ENCODE measurements at places on chromosomes 12 and 14. TPM values are rescaled to one million over a fixed set of nuclear protein-coding genes. Genes with fewer than 3 reads are reported as not detected.

DNA sequence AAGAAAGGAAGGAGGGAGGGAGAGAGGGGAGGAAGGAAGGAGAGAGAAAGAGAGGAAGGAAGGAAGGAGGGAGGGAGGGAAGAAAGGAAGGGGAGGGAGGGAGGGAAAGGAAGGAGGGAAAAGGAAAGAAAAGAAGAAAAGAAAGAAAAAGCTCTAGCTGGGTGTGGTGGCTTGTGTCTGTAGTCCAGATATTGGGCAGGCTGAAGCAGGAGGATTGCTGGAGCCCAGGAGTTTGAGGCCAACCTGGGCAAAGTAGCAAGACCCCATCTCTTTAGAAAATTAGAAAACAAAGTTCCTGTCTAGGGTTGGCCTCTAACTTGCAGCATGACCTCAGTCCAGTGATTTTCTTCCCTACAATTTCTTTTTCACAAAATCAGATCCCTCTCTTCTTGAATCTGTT is 208.2 kb upstream of the NUDT4 start:
- no peak for DNase-seq

- DNase-seq, result no peak
Measured at GRCh38 chr14:104432611-104433231, 146.8 kb upstream of the C14orf180 start.

GRCh38 chr14:23118506-23119362 is at the start of gene CEBPE:
CEBPE (minus strand) TSS chr14:23119255; CDS start chr14:23119091, 164 bp downstream.
- DNase-seq, result no peak

DNA sequence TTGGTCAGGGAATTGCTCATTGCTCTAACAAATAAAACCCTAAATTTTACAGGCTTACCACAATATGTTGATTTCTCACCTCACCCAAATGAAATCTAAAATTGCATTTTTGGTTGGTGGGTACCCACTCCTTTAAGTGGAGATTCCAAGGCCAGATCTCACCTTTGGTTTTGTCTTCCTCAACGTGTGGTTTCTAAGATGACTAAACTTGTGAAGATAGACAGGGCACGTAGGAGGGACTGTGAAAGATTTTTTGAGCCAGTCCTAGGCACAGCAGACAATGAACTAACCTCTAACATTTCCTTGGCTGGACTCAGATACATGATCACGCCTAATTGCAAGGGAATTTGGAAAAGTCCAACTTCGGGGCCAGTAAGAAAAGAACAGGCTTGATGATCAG is 1003.9 kb downstream of the FLRT2 start:
- DNase-seq, result no peak

GRCh38 chr14:104826861-104827176 is 25.9 kb downstream of the ZBTB42 start:
- no peak for DNase-seq

DNA sequence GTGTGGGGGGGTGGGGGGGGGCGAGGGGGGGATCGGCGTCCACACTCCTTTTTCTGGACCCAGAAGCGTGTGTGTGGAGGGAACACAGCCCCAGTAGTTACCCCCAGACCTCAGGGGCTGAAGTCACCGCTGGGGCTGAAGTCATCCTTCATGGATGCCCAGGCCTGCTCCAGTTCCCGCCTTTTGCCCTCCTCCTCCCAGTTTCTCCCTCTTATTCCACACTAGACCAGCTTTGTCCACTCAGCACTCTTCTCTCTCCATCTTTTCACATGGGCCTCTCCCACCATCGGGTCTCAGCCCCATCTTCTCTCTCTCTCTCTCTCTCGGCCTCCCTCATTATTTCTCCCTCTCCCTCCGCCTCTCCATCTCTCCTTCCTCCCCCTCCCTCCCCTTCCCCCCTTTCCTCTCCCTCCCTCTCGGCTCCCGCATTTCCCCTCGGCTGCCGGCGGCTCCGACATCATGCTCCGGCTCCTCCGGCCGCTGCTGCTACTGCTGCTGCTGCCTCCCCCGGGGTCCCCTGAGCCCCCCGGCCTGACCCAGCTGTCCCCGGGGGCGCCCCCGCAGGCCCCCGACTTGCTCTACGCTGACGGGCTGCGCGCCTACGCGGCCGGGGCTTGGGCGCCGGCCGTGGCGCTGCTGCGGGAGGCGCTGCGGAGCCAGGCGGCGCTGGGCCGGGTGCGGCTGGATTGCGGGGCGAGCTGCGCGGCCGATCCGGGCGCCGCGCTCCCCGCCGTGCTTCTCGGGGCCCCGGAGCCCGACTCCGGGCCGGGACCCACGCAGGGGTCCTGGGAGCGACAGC is at the start of gene P3H3:
TSS of gene P3H3 (plus strand) at position 426 of the 799 bp plus-strand sequence. CDS start at position 460, 34 bp downstream.
- DNase-seq, result peak; percentile 70

DNA sequence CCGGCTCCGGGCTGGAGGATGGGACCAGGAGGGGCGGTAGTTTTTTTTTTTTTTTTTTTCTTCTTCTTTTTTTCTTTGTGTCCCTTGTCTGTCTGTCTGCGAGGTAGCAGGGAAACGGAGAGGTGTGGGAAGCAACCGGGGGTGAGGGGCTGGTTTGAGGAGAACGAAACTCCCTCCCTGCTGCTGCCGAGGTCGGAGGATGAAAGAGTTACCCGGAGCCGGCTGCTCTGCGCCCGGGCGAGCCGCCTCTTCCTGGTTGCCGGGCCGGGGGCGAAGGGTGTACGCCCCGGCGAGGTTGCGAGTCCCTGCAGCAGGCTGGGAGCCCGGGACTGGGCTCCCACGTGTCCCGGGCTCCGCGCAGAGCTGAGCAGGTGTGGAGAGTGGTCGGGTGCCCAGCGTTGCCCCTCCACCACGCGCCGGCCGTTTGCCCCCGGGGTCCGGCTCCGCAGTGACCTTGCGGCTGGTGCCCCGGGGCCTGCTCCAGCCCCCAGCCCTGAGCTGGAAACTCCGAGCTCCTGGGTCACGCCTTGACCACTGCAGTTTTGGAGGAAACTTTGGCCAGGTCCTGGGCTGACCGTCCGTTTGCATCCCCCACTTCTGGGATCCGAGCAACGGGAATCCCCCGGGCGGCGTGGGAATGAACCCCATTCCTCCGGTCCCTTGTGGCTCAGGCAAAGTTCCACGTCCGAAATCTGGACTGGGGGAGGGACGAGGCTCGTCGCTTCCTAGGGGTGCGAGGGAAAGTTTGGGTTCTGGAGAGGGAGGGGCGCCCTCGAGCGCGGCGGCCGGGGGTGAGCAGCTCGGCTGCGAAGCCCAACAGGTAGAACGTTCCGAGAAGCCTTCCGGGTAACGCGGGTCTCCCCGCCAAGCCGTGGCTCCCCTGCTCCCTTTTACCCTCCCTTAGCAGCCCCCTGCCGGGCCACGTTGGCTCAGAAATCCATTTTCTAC is 1.3 kb downstream of the CHST11 start:
- DNase-seq, result peak; percentile 21

DNA sequence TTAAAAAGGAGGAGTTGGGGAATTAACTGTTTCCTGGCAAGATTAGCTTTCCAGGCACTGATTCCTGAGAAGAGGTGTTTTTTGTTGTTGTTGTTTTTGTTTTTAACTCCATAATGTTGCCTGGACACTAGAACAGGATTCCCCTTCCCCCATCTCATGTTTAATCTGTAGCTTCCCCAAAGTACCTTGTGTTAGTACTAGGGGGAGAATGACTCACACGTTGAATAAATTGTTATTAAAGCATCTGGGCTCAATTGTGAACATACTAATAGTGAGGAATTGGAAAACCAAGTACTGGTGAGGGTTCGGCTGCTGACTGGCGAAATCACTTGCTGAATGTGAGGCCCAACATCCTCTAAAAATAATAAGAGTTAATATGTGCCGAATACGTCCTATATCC is 1.3 kb upstream of the GNG2 start:
- no peak for DNase-seq

DNA sequence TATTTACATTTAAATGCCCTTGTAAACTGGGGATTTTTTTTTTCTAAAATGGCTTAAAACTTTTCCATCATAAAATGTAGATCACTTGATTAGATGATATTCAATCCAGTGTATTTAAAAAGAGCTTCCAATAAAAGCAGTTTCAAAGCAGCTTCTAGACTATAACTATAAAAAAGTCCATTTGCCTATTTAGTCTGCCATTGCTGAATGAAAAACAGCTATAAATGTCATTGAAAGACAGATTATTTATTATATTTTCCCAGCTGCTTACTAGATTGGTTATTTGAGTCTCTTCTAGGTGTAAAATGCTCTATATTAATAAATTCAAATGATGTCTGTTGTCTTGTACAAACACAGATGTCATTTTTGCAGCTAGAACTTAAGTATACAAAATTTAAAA is 414.8 kb downstream of the RMST start:
- no peak for DNase-seq

- DNase-seq, result no peak
Measured at GRCh38 chr12:65925626-65926025, 101.3 kb downstream of the HMGA2 start.

DNA sequence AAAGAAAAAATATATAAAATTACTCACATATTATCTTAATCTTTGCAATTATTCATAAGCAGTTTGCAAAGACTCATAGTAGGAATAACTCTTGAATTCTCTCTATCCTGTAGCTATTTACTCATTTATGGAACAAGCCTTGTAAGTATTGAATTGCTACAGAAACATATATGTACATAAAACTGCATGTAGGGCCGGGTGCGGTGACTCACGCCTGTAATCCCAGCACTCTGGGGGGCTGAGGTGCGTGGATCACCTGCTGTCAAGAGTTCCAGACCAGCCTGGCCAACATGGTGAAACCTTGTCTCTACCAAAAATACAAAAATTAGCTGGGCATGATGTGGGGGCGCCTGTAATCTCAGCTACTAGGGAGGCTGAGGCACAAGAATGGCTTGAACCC is 286.2 kb downstream of the PPFIA2 start:
- DNase-seq, result no peak

The KRT1 gene
- 0.82 TPM for total RNA-seq

The DBX2 gene
- not detected for total RNA-seq

The NOPCHAP1 gene
- total RNA-seq, result 11.7 TPM

Measured in lung (tissue), 17 donors.